ENCODE measurements at places on chromosomes 6 and 20. TPM values are rescaled to one million over a fixed set of nuclear protein-coding genes. Genes with fewer than 3 reads are reported as not detected.

Gene TCFL5
- polyA plus RNA-seq: 0.38 TPM

Gene LY6G6C
- polyA plus RNA-seq: not detected

Gene HTR1E
- polyA plus RNA-seq: not detected

Gene CDS2
- polyA plus RNA-seq: 54.4 TPM

Gene SLC22A3
- not detected for polyA plus RNA-seq

Gene CTAGE9
- not detected for polyA plus RNA-seq

Gene ALDH5A1
- 0.33 TPM for polyA plus RNA-seq

Gene EEF1A2
- polyA plus RNA-seq: not detected

Gene C2
- 7.2 TPM for polyA plus RNA-seq

Gene PRDM13
- not detected for polyA plus RNA-seq

Gene TRIM10
- polyA plus RNA-seq: not detected

Gene FAM83B
- polyA plus RNA-seq: not detected

Gene TASP1
- 2.3 TPM for polyA plus RNA-seq

Gene EFCAB8
- polyA plus RNA-seq: 0.15 TPM

Gene SALL4
- not detected for polyA plus RNA-seq
